ENCODE measurements at places on chromosomes 4 and X. TPM values are rescaled to one million over a fixed set of nuclear protein-coding genes. Genes with fewer than 3 reads are reported as not detected.

TEC gene
- polyA plus RNA-seq, result not detected

ANOS1 gene
- 0.72 TPM for polyA plus RNA-seq

GPC3 gene
- 2.1 TPM for polyA plus RNA-seq

TLR8 gene
- polyA plus RNA-seq, result not detected

ARMCX1 gene
- 84.5 TPM for polyA plus RNA-seq

IL13RA2 gene
- 3.1 TPM for polyA plus RNA-seq

FAM184B gene
- polyA plus RNA-seq, result not detected

STK32B gene
- polyA plus RNA-seq, result 42.8 TPM

ZNF711 gene
- 321 TPM for polyA plus RNA-seq

PLP1 gene
- polyA plus RNA-seq, result 0.88 TPM

GLRA3 gene
- polyA plus RNA-seq, result 0.76 TPM

GLRA2 gene
- 18.6 TPM for polyA plus RNA-seq

GCNA gene
- polyA plus RNA-seq, result 11.0 TPM

CCDC149 gene
- polyA plus RNA-seq, result 6.6 TPM

CXCR3 gene
- not detected for polyA plus RNA-seq

TAB3 gene
- polyA plus RNA-seq, result 28.7 TPM

CLNK gene
- polyA plus RNA-seq, result not detected

N4BP2 gene
- polyA plus RNA-seq, result 28.1 TPM

DKK2 gene
- polyA plus RNA-seq, result 0.33 TPM

YIPF7 gene
- polyA plus RNA-seq, result not detected

CENPVL2 gene
- polyA plus RNA-seq, result 3.2 TPM

GAGE12F gene
- polyA plus RNA-seq, result not detected

CCSER1 gene
- polyA plus RNA-seq, result 23.6 TPM

PPARGC1A gene
- polyA plus RNA-seq, result 7.0 TPM

CT45A5 gene
- not detected for polyA plus RNA-seq

TBC1D14 gene
- polyA plus RNA-seq, result 133 TPM

IL9R gene
- not detected for polyA plus RNA-seq

SGMS2 gene
- 0.15 TPM for polyA plus RNA-seq

KLHL13 gene
- 15.7 TPM for polyA plus RNA-seq

ODAPH gene
- polyA plus RNA-seq, result 2.5 TPM

ATP8A1 gene
- polyA plus RNA-seq, result 45.8 TPM

FREM3 gene
- polyA plus RNA-seq, result 0.35 TPM

Measured in neural cell (in vitro differentiated cells).